ENCODE measurements at places on chromosomes 2 and 18. TPM values are rescaled to one million over a fixed set of nuclear protein-coding genes. Genes with fewer than 3 reads are reported as not detected.

LIMS4 gene
- 8.7 TPM for polyA plus RNA-seq

CRYBA2 gene
- polyA plus RNA-seq, result 0.26 TPM

GRCh38 chr2:121260370-121261154, 24.4 kb downstream of the TFCP2L1 start:
- no peak for DNase-seq

DNA sequence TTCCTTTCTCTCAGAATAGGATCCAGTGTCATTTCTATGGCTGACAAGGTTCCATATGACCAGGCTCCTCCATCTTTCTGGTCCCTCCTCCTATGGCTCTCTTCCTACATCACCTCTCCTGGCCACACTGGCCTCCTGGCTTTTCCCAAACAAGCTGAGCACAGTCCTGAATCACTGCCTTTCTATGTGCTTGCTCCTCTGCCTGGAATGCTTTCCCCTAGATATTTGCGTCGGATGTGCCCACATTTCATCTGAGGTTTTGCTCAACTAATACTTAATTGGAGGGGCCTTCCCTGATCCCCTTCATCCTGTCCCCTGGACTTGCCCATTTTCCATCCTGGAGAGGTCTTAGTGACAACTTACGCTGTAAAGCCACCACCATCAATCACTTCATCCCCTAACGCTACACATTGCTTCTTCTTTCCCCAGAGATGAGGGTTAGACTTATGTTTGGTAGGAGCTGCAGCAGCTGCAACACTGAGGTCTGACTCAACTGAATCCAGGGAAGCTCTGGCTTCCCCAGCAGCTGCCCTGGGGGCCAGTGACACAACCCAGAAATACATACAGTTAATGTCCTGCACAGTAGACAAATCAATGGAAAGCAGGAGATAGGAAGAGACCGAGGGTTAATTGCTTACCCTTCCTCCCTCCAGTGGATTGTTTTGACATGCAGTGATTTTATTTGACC, 42.9 kb downstream of the QPCT start:
- no peak for DNase-seq

CCDC150 gene
- 2.1 TPM for polyA plus RNA-seq

DNA sequence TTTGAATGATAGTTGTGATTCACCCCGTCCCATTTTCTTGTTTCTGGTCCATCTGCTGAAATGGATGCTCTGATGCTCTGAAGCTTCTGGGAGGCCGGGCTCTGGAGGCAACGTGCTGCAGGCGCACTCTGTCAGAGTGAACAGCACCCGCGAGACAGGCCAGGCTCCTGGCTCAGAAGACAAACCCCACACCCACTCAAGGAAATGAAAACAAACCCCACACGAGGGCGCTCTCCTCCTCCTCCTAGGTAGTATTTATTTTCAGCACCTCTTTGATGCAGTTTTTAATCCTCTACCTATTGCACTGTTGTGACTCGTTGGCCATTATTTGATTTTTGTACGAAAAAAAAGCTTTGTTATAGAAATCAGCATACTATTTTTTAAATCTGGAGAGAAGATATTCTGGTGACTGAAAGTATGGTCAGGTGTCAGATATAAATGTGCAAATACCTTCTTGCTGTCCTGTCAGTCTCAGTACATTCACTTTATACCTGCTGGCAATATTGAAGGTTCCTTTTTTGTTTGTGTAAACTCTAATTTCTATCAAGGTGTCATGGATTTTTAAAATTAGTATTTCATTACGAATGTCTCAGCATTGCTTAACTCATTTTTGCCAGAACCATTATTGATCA, 10.3 kb upstream of the CHST10 start:
- no peak for DNase-seq

GRCh38 chr2:145076085-145076484, 556.2 kb upstream of the ZEB2 start:
- DNase-seq, result no peak

- no peak for DNase-seq
Observed at GRCh38 chr2:150697596-150697995, 210.1 kb upstream of the RND3 start.

GRCh38 chr18:79517341-79517740, 121.6 kb downstream of the NFATC1 start:
- DNase-seq, result no peak

GPAT2 gene
- 4.9 TPM for polyA plus RNA-seq

CCDC121 gene
- 0.58 TPM for polyA plus RNA-seq

- DNase-seq, result no peak
Observed at GRCh38 chr2:176297067-176297466, 27.8 kb downstream of the MTX2 start.
